ENCODE measurements at places on chromosomes 6 and 20.

DNA sequence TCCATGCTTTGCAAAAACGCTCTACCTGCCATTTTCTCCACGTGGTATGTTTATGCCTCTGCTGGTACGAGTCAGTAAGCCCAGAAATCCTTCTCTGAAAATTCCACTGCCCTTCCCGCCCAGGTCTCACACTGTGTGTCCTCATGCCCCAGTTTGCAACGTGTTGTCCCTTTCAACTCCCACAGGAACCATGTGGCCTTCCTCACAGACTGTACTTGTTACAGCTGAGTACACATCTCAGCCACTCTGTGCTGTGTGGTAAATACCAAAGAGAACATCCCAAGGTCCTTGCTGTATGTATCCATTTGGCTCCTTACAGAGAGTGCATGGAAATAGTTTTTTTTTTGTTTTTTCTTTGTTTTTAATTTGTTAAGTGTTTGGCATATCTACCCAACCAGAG, 56.9 kb downstream of the RTN4IP1 start:
- DNase-seq = no peak

DNA sequence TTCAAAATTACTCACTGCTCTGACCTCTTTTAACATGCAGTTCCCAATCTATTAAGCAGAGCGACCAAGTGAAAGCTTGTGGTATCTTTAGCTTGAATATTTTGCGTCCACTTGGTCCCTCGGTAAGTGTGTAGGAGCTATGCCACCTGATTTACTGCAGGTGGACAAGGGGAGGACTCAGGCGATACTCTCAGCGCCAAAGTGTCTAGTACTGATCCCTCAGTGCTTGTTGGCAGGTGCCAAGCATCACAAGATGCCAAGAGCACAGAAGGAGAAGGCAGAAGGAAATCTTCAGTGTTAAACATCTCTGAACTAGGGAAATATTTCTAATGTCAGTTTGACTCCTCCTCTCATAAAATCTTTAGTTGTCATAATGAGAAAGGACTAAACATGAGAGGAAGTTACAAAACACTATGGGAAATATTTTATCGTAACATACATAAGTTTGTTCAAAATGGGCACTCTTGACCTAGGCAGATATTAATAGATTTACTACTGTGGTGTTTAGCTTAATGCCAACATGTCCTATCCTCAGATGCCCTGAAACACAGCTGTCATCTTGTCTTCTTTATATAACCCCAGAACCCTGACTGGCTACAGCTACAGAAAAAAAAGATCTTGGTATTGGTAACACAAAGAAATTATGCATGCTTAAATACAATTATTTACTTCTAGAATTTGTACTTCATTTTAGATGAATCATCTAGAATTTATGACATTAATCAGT, 19.5 kb downstream of the NHLRC1 start:
- no peak for DNase-seq

DNA sequence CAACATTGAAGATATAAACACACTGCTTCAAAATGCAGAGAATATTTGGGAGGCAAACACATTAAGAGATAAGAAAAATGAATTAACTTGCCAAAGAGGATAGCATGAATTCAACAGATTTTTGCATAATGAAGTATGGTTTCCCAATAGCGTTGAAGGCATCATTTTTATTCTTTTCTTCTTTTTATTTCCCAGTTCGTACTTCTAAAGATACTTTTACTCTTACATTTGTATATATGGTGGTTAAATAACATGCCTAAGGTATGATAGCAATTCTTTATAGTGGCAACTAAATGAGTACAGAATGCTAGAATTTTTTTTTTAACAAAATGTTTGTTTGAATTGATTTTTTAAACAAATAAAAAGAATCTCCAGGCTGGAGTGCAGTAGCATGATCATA, 473.4 kb upstream of the MARCKS start:
- no peak for DNase-seq

DNA sequence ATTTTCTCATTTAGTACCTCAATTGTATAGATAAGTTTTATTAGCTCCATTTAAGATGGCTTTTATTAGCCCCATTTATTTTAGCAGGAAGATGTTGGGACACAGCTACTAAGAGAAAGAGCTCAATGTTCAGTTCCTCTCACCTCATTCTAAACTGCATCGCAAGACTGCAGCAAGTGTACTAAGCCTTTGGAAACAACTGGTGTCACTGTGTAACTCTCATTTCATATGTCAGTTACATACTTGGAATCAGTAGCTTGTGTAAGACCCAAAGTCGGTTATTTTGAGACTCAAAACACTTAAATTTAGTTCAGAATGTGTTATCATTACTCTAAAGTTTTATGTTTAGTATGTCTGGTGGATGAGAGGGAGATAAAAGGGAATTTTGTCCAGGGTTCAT, 482.9 kb downstream of the BMP2 start:
- no peak for DNase-seq

- peak; percentile 70 for DNase-seq
These were observed 41.2 kb downstream of the PDSS2 start for GRCh38 chr6:107418118-107418517.

Measured in NB4 (cell line).